ENCODE measurements at places on chromosomes 16 and 17.
A peak's percentile ranks its signal among the peaks of the same experiment; 100 is the strongest.

DNA sequence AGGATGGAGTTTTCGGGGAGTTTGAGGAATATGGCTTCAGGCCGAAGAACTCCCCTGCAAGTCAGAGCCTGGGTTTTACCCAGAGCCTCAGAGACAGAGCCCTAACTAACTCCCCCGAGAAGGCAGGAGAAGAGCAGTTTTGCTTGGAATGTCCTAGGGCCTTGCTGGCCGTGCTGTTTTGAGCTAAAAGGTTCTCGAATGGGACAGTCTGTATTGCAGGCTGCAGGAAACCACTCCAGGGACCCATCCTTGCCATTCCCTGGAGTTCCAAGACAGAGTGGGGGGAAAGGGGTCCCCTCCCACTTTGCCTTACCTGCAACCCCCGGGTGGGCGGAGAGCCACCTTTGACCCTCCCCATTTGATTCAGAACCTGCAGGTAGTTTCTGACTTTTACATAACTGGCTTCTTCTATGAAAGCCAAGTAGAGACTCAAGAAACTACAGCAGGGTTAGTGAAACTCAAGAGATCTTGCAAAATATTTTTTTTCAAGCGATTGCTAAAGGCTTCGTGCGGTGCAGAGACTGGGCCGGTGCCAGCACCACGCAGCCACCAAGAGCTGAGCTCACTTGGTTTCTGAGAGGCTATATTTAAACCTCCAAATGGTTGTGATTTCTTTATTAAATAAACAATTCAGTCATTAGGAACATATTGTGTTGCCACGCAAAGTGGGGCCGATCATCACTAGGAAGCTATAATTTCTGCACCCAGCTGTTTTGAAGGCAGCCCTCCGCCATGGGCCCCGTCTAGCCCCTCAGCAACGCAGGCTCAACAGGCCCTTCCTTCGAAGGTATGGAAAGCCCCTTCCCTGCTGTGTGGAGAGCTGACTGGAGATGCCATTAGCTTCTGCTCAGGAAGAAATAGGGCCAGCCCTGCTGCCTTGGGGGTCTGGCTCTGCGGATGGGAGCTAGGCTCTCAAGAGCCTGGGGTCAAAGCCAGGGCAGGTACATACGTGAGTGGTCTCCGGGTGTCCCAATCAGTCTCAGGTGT, 223.0 kb downstream of the NTN1 start:
- DNase-seq, result no peak

GRCh38 chr16:29736764-29737163, 9.0 kb downstream of the C16orf54 start:
- no peak for DNase-seq

GRCh38 chr17:2610195-2611175, 17.0 kb downstream of the PAFAH1B1 start:
- no peak for DNase-seq

- DNase-seq, result no peak
Measured at GRCh38 chr17:67531291-67531690, 154.2 kb downstream of the PITPNC1 start.

DNA sequence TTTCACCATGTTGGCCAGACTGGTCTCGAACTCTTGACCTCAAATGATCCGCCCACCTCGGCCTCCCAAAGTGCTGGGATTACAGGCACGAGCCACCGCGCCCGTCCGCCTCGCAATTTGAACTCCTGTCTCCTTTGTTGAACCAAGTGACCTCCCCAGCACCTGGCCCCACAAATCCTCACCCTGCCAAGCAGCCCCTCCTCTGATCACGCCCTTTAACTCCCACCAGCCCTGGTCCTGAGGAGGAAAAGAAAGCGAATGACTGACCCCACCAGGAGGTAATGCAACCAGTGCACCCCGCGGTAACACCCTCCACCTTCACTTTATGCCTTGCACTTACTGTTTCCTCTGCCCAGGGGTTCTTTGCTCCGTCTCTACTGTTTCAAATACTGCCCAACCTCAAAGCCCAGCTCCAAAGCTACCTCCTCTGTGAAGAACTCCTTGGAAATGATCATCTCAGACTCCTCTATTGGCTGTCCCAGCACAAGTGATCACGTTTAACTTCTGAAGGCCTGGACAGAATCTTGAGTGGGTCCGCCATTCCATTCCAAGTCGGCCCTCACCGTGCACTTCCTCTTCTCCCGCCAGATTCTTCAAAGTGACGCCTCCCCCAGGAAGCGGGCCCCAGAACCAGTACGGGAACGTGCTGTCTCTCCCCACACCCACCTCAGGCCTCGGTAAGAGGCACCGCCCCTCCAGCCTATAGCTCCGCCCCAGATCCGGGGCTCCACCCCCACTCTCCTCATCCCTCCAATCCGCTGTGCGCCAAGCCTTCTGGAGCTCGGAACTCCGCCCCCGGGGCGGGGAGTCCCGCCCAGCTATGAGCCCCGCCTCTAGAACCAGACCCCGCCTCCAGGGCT, 4.4 kb downstream of the CD19 start:
- DNase-seq, result peak; percentile 65

DNA sequence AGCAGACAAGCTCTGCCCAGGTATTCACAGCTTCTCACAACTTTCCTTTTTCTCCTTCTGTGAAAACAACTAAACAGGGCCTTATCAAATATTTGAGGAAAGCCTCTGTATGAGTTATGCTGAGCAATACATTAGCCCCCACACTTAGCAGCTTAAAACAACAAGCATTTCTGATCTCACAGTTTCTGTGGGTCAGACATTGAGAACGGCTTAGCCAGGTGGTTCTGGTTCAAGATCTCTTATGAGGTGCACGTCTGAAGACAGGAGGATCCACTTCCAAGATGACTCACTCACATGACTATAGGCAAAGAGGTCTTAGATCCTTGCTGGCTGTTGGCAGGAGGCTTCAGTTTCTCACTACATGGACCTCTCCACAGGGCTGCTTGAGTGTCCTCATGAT, 181.4 kb upstream of the WSCD1 start:
- DNase-seq, result no peak

GRCh38 chr16:61929776-61930175, 106.5 kb downstream of the CDH8 start:
- no peak for DNase-seq

DNA sequence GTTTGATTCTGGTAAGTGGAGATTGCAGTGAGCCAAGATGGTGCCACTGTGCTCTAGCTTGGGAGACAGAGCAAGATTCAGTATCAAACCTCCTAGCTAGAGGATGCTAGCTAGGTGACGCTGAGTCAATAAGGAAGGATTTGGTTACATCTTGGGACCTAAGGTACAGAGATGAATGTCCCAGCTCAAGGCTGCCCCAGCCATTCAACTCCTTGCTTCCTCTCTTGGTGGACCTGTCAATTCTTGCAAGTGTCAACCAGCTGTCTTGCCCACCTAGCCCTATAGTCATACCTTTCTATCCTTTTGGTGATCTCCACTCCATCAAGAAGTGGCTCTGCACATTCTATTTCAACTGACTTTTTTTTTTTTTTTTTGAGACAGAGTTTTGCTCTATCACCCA, 1.4 kb upstream of the MILR1 start:
- no peak for DNase-seq

GRCh38 chr17:6352801-6353560, 81.9 kb downstream of the AIPL1 start:
- no peak for DNase-seq

DNA sequence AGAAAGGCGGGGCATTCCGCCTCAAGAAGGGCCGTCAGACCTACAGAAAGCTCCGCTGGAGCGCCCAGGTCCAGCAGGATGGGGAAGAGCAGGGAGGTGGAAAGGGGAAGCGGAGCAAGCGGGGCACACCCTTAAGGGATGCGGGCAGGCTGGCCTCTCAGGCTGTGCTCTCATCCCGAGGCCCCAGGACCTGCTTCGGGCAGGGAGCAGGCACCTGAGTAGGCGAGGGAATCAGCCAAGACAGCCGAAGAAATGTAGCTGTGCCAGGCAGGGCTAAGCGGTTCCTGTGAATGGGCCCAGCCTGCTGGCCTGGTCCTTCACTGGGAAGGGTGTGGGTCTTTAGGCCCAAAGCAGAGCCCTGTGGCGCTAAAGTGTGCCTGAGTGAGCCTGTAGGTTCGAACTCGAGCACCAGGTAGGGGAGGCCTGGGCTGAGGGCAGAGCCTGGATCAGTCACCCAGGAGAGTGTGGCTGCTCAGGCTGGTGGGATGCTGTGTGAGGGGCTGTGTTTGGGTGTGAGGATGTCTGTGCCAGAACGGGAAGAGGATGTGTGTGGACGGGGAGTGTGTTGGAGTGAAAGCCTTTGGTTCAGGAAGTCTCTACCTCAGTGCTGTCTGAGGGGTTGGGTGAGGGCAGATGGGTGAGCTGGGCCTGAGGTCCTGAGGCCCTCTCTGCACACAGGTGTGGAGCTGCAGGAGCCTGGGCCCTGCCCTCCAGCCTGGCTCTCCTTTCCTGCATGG, 3.3 kb downstream of the TBX4 start:
- no peak for DNase-seq

GRCh38 chr17:44831371-44831770, 1.3 kb upstream of the GJC1 start:
- DNase-seq, result no peak

GRCh38 chr16:75908331-75909117, 182.2 kb upstream of the CPHXL start:
- DNase-seq, result no peak

GRCh38 chr17:55263569-55264277, 1.0 kb upstream of the HLF start:
- DNase-seq, result no peak

GRCh38 chr16:66422366-66422765, 4.7 kb upstream of the BEAN1 start:
- DNase-seq, result no peak

DNA sequence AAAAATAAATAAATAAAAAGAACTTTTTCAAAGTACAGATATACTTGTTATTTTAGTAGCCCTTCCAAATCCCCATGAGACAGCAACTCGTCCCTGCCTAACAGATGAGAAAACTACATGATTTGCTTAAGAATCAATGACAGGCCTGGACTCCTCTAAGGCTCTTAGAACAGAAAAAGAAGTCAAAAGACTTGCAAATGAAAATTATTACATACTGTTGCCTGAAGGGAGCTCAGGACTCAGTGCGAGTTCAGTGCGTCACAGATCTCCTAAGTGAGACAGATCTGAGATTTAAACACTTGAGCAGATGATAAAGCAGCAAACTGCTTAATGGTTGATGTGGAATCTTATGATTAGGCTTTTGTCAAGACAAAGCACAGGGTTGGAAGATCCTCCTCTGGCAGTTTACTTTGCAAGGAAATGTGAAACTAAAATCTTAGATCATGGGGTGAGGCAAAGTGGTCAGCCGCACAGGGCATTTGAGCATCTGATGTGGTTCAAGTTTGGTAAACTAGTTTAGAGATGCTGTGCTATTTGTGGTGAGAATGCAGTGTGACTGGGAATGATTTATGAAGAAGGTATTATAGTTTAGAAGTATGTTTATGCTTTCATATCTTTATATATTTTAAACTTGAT, 138.1 kb downstream of the TRIM37 start:
- DNase-seq, result peak; percentile 69

DNA sequence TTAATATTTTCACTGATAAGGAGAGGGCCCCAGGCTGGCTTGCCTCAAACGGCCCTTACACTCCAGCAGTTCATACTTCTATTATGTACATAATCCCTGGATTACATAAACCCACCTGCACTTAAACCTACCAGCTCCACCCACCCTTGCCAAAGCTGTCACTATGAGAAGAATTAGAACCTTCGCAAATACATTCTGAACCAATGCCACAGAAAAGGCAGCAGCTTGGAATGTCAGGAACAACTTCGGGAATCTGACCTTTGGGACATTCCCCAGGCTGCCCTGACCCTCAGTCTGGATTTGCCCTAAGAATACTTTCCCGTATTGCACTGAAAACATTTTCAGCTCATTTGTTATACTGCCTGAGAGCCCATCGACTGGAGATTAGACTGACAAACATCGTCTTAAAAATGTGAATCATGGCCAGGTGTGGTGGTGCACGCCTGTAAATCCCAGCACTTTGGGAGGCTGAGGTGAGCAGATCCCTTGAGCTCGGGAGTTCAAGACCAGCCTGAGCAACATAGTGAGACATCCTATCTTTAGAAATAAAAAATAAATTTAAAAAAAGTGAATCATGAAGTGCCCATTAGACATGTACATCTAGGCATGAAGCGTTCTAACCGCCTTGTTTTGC, 21.0 kb upstream of the SEC14L1 start:
- DNase-seq, result no peak

- no peak for DNase-seq
Measured at GRCh38 chr17:54257440-54257839, 434.7 kb downstream of the KIF2B start.

GRCh38 chr17:1916316-1916715, 86.5 kb downstream of the RPA1 start:
- DNase-seq, result no peak

- DNase-seq, result no peak
Measured at GRCh38 chr16:88649924-88650748, 717 bp downstream of the CYBA start.

DNA sequence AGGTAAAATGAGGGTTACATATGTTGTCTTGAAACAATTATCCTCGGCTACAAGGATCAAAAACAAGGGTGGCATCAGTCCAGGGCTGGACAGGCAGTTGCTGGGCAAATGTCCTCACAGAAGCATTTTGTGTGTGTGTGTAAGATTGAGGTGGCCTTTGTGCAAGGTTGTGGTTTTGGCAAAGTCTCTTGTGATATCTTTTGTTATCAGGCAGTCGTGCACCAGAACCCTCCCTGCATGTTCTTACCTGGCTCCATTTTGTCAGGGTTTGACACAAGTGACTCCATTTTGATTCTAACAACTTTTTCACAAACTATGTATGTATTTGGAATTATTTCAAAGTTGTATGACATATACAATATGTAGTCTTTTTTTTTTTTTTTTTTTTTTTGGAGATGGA, 20.0 kb downstream of the CHAD start:
- no peak for DNase-seq

- no peak for DNase-seq
Measured at GRCh38 chr16:65289022-65289421, 167.2 kb upstream of the CDH11 start.

- DNase-seq, result no peak
Measured at GRCh38 chr16:85944572-85945423, 45.8 kb downstream of the IRF8 start.

DNA sequence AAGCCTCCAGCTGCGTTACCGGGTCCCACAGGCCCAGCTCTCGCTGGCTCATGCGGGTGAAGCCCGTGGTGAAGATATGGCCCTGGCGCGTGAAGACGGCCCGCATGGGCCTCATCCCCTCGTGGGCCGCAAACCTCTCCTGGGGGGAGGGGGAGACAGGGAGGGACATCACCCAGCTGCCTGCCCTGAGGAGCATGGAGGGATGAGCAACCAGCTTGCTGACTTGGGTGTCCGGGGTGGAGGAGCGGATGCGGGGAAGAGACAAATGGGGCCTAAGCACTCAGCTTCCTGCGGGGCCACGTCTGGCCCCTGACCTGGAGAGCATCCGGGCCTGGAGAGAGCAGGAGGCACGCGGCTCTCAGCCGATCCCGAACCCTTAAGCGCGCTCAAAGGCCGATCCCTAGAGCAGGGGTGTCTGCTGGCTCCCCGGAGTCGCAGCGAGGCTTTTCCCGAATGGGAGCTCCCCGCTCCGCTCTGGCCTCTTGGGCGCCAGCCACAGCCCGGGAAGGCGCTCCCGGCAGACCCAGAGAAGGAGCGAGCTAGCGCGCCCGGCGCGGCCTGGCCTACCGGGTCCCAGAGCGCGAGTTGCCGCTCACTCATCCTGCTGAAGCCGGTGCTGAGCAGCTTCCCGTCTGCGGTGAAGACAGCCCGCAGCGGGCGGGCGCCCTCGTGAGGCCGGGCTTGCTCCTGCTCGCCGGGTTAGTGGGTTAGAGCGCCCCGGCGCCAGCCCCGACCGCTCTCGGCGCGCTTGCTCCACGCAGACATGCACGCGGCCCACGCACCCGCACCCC, 5.0 kb downstream of the CORO6 start:
- DNase-seq, result peak; percentile 77
